ENCODE measurements at places on chromosomes 1 and 21.

GRCh38 chr1:243621973-243622372, 228.1 kb downstream of the AKT3 start:
- DNase-seq, result no peak

GRCh38 chr1:53604291-53604919, 134.6 kb downstream of the GLIS1 start:
- no peak for DNase-seq

- DNase-seq, result no peak
These were observed 59.6 kb downstream of the USP24 start for GRCh38 chr1:55155522-55155921.

DNA sequence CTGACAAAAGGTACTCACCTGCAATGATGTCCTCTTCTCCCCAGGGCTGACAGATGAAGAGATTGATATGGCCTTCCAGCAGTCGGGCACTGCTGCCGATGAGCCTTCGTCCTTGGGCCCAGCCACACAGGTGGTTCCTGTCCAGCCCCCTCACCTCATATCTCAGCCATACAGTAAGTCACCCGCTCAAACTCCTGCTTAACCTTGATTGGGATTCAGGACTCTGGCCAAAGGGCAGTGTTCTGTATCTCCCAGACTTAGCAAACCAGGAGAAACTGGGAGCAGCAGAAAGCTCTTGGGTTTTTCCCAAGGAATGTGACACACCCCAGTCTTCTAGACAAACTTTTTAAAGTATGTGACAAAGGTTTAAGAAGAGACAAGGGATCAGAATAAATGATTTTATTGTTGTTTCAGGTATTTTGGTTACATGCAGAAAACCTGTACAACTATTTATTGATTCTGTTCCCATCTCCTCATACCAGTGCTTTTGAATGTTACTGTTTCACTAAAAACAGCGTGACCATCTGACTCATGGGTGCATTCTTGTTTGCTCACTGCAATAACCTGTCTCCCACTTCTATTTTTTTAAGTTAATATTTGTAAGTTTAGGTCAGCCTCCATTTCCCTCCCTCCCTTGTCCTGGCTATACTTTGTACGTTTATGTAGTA, 124.6 kb downstream of the PEX14 start:
- no peak for DNase-seq

DNA sequence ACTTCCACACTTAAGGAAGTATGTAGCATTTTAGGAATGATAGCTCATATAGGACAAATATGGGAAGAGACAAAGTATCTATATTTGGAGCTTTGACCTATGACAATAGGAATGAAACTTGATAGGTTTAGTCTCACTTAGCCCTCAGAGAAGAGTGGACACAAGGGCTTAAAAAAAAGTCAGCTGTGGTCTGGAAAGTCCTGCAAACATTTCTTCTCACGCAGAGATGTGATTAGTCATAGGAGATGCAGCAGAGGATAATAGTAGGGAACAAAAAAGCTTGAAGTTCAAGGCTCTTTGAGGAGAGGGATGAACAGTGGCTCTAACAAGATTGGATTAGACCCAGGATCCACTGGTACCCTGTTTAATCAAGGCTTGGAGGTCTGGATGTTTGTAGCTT, 14.8 kb upstream of the RNF220 start:
- DNase-seq, result no peak

- no peak for DNase-seq
These were observed 10.8 kb downstream of the AGT start for GRCh38 chr1:230702934-230703678.

DNA sequence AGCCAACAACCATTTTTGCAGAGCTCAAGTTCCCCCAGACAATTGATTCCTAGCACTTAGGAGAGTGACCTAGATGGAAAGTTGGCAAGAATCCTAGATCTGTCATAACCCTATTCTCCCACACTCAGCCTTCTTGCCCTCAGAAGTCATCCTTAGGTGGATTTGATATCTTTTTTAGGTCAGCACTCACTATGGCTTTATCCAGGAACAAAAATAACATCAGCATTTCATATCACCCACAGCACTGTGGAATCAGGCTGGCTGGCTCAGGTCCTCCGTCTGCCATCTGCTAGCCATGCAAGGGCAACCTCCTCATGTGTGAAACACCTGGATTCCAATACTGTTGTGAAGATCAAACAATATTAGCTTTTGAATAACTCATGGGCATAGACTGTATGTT, 6.0 kb downstream of the DPT start:
- DNase-seq, result no peak

DNA sequence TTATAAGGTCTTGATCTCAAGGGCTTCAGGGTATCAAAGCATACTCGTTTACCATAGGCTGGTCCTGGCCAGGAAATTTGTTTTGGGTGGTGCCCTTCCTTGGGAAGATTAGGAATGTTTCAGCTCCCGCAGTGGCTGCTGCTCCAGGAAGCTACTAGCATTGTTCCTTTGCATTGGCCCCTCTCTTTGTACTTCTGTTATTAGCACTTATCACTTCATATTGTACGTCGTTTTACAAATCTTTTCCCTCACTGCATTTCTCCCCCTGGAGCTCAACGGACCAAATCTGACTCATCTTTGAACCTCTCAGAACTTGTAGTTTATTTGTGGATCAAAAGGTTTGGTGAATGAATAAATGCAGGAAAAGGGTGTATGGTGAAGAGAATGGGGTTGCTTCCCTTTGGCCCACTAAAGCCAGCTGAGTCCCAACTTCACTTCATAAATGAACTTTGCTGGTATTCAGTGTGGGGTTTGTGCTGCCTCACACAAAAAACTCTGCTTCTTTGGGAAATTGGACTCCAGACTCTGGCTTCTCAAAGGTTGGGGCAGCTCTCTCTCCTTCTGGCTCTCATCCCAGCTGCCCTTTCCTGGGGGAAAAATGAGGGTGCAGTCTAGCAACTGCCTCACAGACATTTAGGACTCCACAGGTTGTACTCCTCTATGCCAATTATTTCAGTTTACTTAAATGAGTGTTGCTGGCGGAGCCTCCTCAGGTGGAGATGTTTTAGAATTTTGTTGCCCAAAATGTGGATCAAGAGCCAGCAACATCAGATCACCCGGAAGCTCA, 5.9 kb downstream of the GNAT2 start:
- no peak for DNase-seq

DNA sequence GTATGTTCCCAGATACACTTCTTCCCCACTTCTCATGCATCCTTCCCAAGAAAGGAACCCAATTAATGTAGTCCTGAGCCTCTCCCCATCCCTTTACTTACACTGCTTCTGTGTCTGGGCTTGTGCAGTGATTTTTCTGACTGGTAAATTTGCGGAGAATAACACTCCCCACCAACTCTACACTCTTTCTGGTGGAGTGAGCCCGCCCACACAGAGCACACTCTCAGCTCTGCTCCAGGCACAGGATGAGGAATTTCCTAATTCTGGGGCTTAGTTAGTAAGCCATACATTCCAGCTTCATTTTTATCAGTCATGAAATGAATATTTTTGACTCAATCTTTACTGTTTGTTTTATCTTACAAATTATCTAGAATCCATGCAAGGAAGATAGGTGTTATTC, 38.6 kb downstream of the FMO4 start:
- no peak for DNase-seq

- DNase-seq, result no peak
These were observed 65.8 kb downstream of the OVGP1 start for GRCh38 chr1:111361761-111362160.

DNA sequence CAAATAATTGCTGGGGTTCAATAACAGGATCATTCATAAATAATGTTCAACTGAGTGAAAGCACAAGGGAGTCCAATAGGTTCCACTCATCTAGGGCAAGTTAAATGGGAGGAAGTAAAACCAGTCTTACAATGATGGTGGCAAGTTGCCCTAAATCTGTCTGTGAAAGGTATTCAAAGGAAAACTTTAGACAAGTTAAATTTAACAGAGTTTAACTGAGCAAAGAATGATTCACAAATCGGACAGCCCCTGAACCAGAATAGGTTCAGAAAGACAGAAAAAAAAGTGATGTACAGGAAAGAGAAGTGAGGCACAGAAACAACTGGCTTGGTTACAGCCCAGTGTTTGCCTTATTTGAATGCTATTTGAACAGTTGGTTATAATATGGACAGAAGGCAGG, 183.5 kb upstream of the ADGRL4 start:
- DNase-seq, result no peak

DNA sequence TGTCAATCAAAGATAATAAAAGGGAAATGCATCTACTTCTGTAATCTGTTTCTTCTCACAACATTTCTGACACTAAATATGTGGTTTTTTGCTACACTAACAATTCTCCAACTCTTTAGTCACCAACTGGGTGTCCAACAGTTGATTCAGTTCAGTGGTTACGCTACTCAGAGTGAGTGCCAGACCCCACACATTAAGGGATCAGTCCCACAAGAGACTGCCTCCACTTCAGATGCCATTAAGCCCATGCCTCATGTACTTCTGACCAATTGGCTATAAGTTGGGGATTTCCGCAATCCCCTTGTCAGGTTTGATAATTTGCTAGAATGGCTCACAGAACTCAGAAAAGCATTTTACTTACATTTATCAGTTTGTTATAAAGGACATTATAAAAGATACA, 28.4 kb downstream of the RNF2 start:
- no peak for DNase-seq

DNA sequence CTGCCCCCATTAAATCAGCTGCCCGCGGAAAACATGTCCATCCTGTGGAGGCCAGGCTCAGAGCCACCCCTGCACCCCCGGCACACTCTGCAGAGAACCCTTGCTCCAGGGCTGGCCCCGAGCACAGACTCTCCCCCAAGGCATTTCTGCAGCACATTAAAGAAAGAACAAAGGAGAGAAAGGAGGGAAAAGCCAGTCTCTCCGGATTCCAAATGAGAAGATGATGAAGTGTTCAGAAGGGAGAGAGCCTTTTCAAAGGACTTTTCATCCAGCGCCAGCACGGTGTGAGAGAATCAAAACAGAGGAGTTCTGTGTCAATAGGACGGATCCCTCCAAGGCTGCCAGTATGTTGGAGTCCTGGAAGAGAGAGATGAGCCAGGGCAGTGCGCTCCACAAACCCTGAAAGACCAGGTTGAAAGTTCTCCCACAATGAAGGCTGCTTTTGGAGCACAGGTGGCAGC, 498.3 kb downstream of the NPHP4 start:
- DNase-seq, result no peak

- DNase-seq, result no peak
These were observed 5.8 kb downstream of the TTLL10 start for GRCh38 chr1:1179346-1179982.

GRCh38 chr1:37634244-37634991, at the start of gene RSPO1:
Gene RSPO1, minus strand, starts transcription at chr1:37634892. Its CDS starts 5,231 bp downstream, at chr1:37629661.
- no peak for DNase-seq

GRCh38 chr1:7633506-7634245, 137.4 kb upstream of the VAMP3 start:
- peak; percentile 87 for DNase-seq

DNA sequence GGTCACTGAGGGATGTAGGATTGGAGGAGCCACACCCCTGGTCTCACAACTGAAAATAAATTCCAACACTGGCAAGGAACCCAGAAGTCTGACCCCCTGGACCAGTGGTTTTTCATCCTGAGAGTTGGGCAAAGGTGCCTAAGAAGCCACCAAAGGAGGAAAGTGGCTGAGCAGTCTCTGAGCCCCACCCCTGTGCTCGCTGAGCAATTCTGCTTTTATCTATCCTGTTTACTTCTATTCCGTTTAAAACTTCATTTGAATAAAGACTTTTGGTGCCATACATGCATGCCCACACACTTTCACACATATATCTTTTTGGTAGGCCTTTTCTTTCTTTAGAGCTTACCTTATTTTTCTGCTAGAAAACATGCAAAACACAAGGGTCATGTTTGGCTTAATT, 13.9 kb upstream of the CD53 start:
- DNase-seq, result no peak

- no peak for DNase-seq
These were observed 41.8 kb downstream of the KIFAP3 start for GRCh38 chr1:170032531-170033280.

GRCh38 chr1:65119951-65120350, 28.1 kb upstream of the AK4 start:
- no peak for DNase-seq

GRCh38 chr1:223645903-223646302, 19.6 kb downstream of the CAPN8 start:
- DNase-seq, result no peak

DNA sequence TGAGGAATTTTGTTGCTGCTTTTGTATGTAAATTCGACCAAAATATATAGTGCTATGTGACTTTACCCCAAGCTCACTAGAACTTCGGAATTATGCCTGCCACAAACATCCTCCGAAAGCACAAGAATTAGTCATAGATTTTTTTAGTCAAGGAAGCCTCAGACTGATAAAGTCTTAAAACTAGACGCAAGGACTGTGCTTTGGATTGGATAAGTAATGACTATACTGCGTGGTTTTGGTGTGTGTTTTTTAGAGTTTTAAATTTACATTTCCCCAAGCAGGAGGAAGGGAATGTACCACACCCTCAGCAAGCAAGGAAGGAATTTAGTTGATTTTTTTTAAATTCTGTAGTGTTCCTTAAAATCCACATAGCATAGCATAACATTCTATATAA, 10.3 kb downstream of the WLS start:
- DNase-seq, result no peak

GRCh38 chr1:31708324-31708723, 4.5 kb upstream of the COL16A1 start:
- no peak for DNase-seq
